CD4-positive, alpha-beta T cell treated with Interleukin-17A for 4 hours (primary cell): ENCODE measurements at places on chromosomes 3 and 15.

- no peak for DNase-seq
These were observed 1043.5 kb upstream of the ALCAM start for GRCh38 chr3:104323226-104323625.

DNA sequence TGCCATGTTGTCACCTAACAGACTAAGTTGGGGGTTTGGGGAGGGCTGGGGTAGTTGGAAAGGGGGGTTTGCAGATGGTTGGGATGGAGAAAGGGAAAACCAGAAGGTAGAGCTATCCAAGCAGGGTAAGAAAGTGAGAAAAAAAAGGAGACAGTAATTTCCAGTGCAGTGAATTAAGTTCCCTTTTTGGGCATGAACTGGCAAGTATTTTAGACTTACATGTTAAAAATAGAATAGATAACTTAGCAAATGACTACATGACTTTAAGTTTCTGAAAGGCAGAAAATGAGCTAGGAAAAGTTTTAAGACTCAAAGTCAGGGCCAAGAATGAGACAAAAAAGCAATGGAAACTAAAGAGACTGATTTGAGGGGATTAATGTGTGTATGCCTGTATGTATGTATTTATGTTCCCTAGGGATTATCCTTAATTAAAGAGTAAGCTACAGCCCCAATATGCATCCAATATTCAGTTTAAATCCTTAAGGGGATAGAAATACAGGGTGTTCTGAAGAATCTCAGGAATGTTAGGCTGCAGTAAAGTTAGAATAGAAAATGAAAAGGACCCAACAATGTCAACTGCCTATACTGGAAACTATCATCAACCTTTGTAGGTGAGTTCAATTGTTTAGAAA lies 285.2 kb upstream of the MME start:
- no peak for DNase-seq

DNA sequence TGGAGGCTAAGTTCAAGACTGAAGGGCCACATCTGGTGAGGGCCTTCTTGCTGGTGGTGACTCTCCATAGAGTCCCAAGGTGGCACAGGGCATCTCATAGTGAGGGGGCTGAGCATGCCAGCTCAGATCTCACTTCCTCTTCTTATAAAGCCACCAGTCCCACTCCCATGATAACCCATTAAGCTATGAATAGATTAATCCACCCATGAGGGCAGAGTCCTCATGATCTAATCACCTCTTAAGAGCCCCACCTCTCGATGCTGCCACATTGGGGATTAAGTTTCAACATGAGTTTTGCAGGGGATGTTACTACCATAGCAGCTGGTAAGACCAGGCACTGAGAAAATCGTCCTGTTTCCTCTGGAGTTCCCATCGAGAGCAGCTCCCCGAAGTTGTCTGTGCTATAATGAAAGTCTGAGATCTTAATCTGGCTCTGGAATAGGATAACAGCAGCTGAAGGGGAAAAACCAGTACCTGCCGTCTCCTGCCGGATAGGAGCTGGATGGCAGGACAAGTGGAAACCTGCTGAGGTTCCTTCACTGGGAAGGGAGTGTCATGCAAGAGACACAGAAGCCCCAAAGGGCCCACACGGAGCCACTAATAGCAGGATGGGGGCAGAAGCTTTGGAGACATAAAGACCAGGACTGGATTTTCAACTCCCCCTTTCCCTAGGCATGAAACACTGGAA lies 79.5 kb upstream of the EPHB3 start:
- DNase-seq, result no peak

DNA sequence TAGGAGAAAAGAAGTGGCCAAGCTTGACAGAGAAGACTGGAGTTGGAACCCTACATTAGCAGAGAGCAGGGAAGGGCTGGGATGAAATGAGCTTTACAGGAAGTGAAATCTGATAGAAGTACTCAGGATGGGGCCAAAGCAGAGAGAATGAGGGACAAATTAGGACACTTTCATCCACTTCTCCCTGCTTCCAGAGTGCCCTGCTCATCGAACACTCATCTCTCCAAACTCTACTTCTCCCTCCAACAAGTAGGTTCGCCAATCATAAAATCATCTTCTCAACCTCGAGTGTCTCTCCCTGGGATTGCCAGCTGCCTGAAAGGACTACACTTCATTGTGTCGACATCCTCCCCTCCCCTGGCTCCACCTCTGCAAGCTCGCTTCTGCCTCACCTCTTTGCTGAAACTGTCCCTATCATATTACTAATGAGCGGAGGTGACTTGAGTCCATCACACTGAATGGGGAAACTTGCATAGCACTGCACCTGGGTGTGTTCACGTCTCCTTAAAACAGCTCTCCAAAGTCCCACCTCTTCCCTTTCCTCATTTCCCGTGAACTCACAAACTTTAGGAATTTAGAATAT lies 365.8 kb downstream of the FOXP1 start:
- no peak for DNase-seq

DNA sequence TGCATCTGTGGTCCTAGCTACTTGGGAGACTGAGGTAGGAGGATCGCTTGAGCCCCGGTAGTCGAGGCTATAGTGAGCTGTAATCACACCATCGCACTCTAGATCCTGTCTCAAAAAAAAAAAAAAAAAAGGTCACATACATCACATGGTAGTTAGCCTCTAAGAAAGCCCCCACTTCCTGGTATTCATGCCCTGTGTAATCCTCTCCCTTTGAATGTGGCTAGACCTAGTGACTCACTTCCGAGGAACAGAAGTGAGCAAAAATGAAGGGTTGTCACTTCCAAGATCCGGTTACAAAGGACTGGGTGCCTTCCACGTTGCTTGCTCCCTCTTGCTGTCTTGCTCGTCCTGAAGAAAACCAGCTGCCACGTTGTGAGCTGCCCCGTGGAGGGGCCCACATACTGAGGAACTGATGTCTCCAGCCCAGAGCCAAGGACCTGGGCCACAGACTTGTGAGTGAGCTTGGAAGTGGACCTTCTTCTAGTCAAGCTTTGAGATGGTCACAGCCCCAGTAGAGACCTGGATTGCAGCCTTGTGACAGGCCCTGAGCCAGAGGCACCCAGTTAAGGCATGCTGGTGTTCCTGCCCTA lies 12.6 kb upstream of the LCTL start:
- no peak for DNase-seq

GRCh38 chr3:150038830-150039229 lies 68.1 kb upstream of the PFN2 start:
- no peak for DNase-seq
